Esophagus squamous epithelium (tissue), 5 donors: ENCODE measurements at places on chromosomes 6 and 20.

DNA sequence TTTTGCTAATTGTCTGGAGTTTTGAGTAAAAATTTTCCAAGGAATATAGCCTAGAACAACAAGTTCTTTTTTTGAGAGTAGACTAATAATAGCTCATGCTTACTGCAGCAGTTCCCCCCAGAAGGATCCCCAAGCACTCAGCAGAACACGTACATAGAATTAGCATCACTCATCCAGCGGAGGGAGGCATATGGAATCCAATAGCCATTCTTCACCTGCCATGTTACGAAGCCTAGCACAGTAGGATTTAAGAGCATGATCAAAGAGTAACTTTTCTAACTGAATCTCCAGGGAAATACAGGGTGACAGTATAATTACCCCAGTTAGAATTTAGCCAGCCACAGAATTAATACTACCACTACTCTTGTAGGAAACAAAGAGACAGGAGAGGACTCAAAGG lies 511.7 kb upstream of the NOX3 start:
- no peak for DNase-seq

DNA sequence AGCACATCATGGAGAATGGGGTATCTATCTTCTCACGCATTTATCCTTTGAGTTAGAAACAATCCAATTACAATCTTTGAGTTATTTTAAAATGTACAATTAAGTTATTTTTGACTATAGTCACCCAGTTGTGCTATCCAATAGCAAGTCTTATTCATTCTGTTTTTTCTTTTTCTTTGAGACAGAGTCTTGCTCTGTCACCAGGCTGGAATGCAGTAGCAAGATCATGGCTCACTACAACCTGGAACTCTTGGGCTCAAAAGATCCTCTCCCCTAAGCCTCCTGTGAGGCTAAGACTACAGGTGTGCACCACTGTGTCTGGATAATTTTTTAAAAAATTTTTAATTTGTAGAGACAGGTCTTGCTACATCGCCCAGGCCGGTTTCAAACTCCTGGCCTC lies 201.5 kb upstream of the ZNF217 start:
- no peak for DNase-seq

DNA sequence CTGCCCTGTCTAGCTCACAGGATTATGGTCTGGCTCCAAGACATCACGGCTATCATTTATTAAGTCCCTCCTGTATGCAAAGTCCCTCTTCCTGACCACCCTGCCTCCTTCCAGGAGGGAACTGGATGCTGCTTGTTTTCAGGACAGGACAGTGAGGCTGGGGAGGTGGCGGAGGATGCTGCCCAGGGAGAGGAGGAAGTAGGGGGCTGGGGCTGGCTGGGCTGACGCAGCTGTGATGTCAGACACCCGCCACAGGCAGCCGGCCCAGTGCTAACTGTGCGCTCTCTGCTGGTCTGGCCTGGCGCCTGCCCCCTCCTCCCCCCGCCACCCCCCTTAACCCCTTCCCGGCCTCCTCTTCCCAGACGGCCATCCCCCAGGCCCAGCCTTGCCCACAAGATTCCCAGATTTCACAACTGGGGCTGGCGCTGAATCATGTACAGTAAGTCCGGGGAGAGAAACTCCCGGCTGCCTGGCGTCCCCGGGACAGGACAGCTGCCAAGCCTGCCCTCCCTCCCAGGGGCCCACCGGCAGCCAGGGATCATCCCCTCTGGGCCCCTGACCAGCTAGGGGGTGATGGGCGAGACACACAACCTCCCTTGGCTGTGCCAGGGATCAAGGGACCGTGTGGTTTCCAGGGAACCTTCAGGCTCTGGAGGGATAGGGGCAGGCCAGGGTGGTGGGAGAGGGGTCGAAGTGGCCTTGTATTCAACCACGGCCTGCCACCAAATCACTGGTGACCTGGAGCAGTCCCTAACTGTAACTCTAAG lies 118.1 kb downstream of the CEBPB start:
- peak; percentile 67 for DNase-seq

- no peak for DNase-seq
Measured at GRCh38 chr20:10219993-10220750, 1.5 kb downstream of the SNAP25 start.

- no peak for DNase-seq
Measured at GRCh38 chr6:34359418-34360158, 32.9 kb downstream of the NUDT3 start.

DNA sequence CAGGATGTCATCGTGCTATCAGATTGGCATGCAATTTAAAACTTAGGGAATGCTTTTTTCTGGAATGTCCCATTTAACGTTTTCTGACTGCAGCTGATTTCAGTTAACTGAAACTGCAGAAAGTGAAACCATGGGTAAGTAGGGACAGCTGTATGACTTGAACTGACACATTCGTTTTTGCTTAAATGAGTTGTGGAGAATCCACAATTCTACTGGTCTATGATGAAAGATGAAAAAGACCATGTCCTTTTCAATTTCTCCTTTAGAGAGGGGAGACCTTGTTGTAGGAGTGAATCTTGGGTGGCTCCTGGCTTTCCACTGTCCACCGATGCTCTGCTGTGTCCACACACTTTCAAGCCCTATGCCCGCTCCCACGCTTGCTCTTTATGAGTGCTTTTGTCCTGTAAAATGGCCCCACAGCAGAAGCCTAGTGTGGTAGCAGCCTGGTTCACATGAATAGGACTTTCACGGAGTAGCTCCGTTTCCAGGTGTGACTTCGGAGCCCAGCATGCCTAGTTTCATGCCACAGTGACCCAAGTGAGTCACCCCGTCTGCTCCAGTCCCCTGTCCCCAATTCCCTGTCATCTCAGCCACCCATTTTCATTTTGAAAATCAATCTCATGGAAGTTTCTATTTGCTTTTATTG lies 21.9 kb downstream of the DYNLT1 start:
- no peak for DNase-seq

DNA sequence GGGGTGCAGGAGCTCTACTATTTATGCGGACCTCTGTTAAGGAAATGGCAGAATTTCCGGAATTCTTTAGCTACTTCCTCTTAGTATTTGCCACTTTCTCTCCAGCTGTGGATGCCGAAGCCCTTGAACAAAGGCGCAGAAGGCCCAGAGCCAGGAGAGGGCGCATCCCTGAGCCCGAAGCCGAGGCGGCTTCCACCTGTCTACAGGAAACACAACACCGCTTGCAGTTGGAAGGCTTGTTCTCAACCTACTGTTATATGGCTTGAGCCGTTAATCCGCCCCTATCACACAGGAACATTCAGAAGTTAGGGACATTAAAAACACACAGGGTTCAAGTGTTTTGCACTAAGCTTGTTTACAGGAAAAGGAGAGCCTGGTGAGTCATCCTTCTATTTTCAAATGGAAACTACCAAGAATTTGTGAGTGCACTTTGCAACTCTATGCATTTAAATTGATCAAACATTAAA lies 417.1 kb downstream of the BCKDHB start:
- DNase-seq, result no peak

DNA sequence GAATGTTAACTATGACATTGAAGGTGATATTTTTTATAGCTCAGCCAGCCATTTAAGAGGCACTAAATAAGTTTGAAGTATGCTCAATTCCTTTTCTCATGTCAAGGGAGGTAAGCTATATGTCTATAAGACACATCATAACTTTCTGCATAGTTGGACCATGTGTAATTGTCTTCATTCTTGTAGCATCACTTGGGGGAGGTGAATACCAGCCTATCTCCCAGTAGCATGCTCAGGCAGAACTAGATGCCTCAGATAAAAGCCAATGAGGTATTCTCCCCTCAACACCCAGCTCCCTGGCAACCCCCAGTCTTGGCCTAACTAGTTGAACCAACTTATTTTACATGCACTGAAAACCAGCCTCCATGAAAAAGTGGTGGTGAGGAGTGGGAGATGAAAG lies 158.3 kb upstream of the JAG1 start:
- DNase-seq, result no peak
